H1 (cell line): ENCODE measurements at places on chromosomes 1 and 21. TPM values are rescaled to one million over a fixed set of nuclear protein-coding genes. Genes with fewer than 3 reads are reported as not detected.

DNA sequence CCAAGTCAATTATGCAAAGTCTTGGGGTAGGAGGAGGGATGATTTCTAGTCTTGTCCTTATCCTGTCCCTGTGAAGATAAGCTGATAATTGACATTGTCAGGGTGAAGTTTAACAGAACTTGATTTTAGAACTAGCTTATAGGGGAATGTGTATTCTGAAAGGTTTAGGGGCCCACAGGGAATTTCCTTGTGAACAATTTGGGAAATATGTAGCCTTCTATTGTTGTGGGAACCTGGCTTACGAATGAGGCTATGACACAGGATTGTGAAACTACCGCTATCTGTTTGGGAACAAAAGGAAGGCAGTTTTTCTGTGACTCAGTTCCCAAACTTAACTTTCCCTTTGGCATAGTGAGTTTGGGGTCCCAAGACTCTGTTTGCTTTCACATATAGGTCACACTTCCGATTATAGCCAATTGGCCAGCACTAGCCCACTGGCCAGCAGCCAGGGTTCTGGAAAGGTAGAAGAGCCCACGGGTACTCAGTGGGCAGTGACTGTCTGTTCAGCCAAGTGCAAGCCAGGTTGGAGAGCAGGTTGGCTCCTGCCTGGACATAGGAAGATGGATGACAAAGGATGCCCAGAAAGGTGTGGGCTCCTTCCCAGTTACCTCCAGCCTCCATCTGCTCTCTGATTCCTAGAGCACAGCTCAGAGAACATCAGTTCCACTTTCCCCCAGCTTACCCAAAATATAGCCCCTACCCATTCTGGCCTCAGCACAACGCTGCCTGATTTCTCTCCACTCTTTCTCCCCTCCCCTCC, 35.5 kb downstream of the H3-3A start:
- DNase-seq, result no peak
- no peaks in the 10 kb centered on the region for H3K36me3 ChIP-seq
- peaks cover 5% of the 10 kb centered on the region; the same call in 1 of the 2 replicates for H3K4me1 ChIP-seq

DNA sequence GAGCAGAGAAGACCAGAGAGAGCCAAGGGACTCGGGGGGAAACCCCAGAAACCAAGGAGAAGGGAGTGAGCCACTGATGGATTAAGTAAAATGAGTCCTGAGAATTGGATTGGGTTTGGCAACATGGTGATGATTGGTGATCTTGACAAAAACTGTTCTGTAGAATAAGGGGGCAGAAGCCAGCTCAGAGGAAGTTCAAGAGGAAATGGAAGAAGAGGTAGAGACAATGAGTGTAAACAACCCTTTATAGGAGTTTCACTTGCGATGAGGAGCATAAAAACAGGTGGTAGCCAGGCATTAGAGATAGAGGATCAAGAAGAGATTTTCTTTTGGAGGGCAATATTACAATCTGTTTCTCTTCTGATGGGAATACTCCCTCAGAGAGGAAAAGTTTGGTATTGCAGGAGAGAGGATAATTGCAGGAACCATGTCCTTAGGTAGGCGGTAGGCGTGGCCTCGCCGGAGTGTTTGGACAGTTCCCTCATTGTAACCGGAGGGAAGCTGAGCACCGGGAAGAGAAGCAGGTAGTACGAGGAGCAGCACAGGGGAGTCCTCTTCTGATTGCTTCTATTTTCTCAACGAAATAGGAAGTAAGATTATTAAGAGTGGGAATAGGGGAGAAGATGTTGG, 68.4 kb upstream of the TENT5C start:
- no peak overlapping the region for H3K27ac ChIP-seq
- no peak overlapping the region for H3K4me3 ChIP-seq
- H3K27me3 ChIP-seq, result no peaks in the 10 kb centered on the region
- DNase-seq, result no peak
- H3K4me1 ChIP-seq, result no peaks in the 10 kb centered on the region

Gene PLA2G5
- not detected in 2 replicates for total RNA-seq

DNA sequence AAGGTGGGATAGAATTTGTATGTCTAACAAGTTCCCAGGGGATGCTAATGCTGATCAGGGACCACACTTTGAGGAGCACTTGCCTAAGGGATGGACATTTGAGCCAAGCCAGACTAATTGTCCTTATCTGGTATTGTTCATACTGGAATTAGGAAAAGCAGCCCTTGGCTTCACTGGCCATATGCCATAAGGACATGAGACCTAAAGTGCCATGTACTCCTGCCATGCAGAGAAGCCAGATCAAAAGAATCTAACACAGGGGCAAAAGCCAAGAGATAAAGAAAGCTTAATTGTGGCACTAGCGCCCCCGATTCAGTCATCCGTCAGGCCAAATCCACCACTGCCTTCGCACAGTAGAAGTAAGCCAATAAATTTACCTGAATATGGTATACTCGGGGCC, 45.7 kb downstream of the RNF11 start:
- no peak for DNase-seq
- H3K27me3 ChIP-seq, result no peaks in the 10 kb centered on the region
- H3K4me3 ChIP-seq, result no peak overlapping the region
- H3K4me1 ChIP-seq, result no peaks in the 10 kb centered on the region
- H3K36me3 ChIP-seq, result no peaks in the 10 kb centered on the region
- H3K27ac ChIP-seq, result no peak overlapping the region

Gene ZBTB21
- 16.2 and 17.8 TPM in 2 replicates for total RNA-seq

GRCh38 chr1:67735806-67736627, 51.0 kb downstream of the GADD45A start:
- H3K4me3 ChIP-seq, result no peak overlapping the region
- no peaks in the 10 kb centered on the region for H3K27me3 ChIP-seq
- H3K4me1 ChIP-seq, result peaks cover 7% of the 10 kb centered on the region
- H3K36me3 ChIP-seq, result no peaks in the 10 kb centered on the region

Gene SESN2
- 22.6 and 25.1 TPM in 2 replicates for total RNA-seq

DNA sequence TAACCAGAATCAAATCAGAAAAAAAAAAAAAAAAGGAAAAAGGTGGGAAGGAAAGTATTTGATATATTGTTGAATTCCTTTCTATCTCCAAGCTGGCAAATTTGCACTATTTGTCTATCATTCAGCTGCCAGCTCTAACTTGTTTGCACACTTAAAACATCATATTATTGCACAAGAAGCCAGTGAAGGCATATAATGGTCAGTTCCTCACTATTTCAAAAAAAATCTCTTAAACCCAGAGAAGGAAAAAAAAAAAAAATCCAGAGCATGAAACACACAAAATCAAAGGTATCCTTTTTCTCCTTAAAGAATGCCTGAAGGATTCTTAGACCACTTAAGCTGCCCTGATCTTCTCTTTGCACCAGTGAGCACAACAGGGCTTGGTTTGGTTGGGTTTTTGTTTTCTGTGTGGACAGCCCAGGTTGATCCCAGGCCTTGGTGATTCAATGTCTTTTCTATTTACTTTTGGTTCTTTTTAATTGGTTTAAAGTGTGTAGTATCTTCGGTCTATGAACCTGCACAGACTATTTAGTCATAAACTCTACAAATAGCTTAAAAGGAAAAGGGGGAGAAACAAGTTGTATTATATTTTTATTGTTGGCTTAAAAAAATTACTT, 40.2 kb downstream of the DUSP10 start:
- no peak for DNase-seq
- no peaks in the 10 kb centered on the region for H3K4me1 ChIP-seq
- no peaks in the 10 kb centered on the region for H3K27me3 ChIP-seq
- H3K27ac ChIP-seq, result no peak overlapping the region
- no peak overlapping the region for H3K4me3 ChIP-seq

DNA sequence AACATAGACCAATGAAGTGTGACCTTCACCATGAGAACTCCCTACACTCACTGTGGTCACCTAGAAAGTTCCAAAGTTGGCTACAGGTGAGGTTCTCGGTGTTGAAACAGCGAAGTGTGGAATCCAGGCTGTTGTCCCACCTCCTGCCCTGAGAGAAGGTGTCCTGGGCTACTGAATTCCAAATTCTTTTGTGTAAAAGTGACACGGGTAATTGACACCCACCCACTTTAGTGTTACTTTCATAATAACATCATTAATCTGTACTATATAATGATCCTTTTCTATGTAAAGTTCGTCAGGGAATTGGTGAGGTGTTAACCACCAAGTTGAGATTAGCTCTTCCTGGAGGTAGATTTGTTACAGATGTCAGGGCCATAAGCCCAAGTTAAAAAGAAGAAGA, 690.7 kb downstream of the RWDD3 start:
- no peaks in the 10 kb centered on the region for H3K27me3 ChIP-seq
- DNase-seq, result no peak
- no peaks in the 10 kb centered on the region for H3K4me1 ChIP-seq
- H3K4me3 ChIP-seq, result no peak overlapping the region

Gene RAD54L
- 47.9 and 50.3 TPM in 2 replicates for total RNA-seq

GRCh38 chr21:41365377-41366107, 3.7 kb downstream of the MX2 start:
- no peaks in the 10 kb centered on the region for H3K36me3 ChIP-seq
- DNase-seq, result no peak
- H3K4me1 ChIP-seq, result peaks cover 15% of the 10 kb centered on the region
- no peak overlapping the region for H3K4me3 ChIP-seq
- H3K27ac ChIP-seq, result no peak overlapping the region

DNA sequence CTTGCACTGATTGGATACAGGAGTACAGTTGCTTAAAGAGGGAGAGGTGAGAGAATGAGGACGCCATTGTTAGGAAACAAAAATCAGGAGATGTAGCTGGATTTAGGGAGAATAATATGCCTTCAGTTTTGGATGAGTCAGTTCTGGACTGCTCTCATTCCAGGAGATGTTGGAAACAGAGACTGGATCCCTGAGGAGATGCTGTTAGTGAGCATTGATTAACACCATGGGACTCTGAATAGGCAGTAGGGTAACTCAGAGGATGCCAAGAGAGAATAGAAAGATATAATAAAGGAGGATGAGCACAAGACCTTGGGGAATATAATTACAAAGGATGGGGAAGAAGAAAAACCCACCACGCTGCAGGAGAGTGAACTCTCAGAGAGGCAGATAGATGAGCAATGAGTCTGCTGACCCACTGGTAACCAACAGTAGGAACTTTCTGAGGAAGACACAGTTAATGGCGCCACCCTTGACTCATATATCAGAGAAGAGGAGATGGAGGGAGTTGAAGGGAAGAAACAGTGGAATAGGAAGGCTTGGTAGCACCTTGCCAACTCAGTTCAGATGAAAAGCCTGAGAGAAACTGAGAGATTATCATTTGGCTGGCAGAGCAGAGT, 10.5 kb downstream of the KCNJ15 start:
- peaks cover 3% of the 10 kb centered on the region for H3K4me1 ChIP-seq
- no peaks in the 10 kb centered on the region for H3K36me3 ChIP-seq
- no peak for DNase-seq
- H3K4me3 ChIP-seq, result no peak overlapping the region
- H3K27ac ChIP-seq, result no peak overlapping the region

DNA sequence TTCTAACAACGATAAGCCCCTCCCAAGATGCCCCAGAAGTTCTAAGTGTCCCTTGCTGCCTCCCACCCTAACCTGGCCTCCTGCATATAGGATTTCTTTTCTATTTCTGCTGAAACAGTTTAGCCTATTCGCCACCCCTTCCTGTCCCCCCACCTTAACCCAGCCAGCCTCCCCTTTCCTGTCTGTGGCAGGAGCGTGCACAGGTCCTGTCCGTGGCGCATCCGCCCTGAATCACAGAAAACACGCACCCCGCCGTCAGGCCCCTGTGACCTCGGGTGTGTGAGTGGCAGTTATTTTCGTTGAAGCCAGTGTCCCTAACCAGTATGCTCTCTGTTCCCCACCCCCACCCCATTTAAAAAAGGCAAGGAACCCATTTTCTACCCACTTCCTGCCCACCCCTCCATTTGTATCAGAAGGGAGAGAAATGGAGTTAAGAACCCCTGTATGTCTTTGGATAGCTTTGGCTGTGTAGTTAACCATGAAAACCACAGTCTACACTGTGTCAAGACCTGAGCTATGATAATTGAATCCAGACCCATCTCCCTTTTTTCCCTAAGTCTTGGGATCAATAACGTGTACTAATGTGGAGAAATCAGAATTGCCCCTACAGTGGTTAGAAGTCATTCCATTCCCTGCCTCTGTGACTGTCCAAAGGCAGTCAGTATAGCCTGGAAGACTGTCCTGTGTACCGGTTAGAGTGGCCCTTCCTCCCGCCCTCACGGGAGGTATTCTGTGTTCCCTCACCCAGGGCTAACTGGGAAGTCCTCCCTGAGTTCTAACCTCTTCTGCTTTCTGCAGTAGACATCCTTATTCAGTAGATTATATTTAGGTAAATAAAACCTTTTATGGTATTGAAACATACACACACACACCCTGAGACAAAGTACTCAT, 1.8 kb downstream of the PLEKHO1 start:
- peaks cover 33% of the 10 kb centered on the region for H3K36me3 ChIP-seq
- H3K27me3 ChIP-seq, result no peaks in the 10 kb centered on the region
- H3K4me1 ChIP-seq, result no peaks in the 10 kb centered on the region
- peak overlapping the region; percentile 73 for H3K4me3 ChIP-seq
- no peak overlapping the region for H3K27ac ChIP-seq

Gene OR2M3
- total RNA-seq, result not detected in 2 replicates

GRCh38 chr1:49187056-49187455, 410.4 kb upstream of the BEND5 start:
- no peak overlapping the region for H3K4me3 ChIP-seq
- no peaks in the 10 kb centered on the region; the same call in 1 of the 2 replicates for H3K36me3 ChIP-seq
- DNase-seq, result no peak
- no peaks in the 10 kb centered on the region for H3K27me3 ChIP-seq
- no peaks in the 10 kb centered on the region for H3K4me1 ChIP-seq

DNA sequence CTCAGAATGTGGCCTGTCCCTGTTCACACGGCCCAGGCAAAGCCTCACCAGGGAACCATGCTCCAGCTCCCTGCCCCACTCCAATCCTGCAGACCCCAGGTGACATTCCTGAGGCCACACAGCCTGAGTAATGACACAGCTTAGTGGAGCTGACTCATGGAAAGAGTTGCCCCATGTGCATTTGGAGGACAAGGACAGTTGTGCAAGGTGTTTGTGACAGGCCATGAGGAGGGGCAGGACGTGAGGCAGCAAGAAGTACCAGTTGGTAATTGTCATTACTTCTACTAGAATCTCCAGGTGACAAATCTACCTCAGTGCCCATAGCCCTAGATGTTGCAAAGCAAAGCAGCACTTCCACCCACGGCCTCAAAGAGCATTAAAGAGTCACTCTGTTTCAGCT, 15.2 kb downstream of the PRR9 start:
- no peak overlapping the region for H3K4me3 ChIP-seq
- no peaks in the 10 kb centered on the region for H3K4me1 ChIP-seq
- no peak for DNase-seq

Gene CLCA1
- total RNA-seq, result not detected in 2 replicates

GRCh38 chr21:28444111-28444510, 548.6 kb downstream of the LTN1 start:
- no peaks in the 10 kb centered on the region for H3K36me3 ChIP-seq
- DNase-seq, result no peak
- H3K4me1 ChIP-seq, result no peaks in the 10 kb centered on the region
- no peak overlapping the region for H3K27ac ChIP-seq
- no peaks in the 10 kb centered on the region for H3K27me3 ChIP-seq
- H3K4me3 ChIP-seq, result no peak overlapping the region

GRCh38 chr1:33563699-33564098, 91.3 kb downstream of the ZSCAN20 start:
- H3K27me3 ChIP-seq, result no peaks in the 10 kb centered on the region
- no peak overlapping the region for H3K4me3 ChIP-seq
- DNase-seq, result no peak
- no peaks in the 10 kb centered on the region for H3K4me1 ChIP-seq
- 0 out of 2 replicates have a peak, but pooled peaks cover 2% of the 10 kb centered on the region for H3K36me3 ChIP-seq
- H3K27ac ChIP-seq, result no peak overlapping the region

Gene DNAJC28
- 4.2 and 4.3 TPM in 2 replicates for total RNA-seq
